ENCODE measurements at places on chromosomes 3 and 15.

- DNase-seq = no peak
Observed at GRCh38 chr3:49656541-49657112, 17.5 kb upstream of the APEH start.

DNA sequence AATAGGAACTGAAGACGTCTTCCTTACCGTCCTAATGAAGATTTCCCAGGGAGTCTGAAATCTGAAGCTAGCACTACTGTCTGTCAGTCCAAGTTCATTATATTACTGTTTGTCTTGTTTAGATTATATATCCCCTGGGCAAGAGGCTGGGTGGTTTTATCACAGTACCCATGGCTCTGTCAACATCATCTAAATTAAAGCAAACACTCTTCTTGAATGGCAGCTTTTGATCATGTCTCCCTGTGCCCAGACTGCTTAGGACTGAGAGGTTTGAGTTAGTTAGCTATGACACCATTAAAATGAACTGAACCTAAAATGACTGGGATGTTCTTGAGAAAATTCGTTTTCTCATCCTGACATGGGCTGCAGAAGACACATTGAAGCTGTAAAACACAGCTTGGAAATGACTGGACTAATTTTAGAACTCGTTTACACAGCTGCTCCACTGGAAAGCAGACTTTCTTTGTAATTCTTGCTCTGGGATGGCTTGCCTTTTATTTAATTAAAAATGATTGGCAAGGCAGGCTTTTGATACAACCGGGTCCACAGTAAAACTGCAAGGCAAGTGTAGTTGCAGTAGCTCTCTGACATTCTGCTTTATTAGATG, 243.5 kb downstream of the MFSD1 start:
- DNase-seq = no peak

GRCh38 chr3:177426878-177427495, 229.7 kb upstream of the TBL1XR1 start:
- DNase-seq = peak; percentile 13

- no peak for DNase-seq
Observed at GRCh38 chr3:16295298-16295890, 30.4 kb downstream of the OXNAD1 start.

DNA sequence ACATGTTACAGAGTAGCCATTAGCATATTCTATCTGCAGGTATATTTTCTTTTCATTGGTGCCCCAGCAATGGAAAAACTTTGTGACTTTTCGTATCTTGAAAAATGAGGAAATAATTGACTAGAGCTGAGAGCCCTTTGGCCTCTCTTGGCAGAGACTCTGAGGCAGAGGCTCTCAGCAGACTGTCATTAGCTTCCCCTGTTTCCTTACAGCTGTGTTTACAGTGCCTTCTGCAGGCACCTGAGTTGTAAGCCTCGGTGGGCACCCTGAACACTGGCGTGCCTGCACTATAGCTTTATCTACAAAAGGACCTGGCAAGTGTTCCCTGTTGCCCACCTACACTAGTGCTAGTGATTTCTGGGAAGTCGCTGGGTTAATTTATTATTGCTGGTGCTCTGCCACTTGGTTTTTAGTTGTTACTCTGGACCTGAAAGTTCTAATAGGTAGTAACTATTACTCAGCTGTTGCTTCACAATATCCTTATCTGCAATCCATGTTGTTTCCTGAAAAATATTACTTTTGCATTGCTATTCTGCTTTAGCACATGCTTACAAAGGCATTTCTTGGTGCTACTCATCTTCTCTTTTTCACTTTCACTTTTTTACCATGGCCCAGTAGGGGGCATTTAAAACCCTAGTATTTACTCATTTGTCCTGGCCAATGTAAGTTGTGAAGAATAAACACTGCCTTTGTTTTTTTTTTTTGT, 7.8 kb upstream of the GPR171 start:
- DNase-seq = no peak

DNA sequence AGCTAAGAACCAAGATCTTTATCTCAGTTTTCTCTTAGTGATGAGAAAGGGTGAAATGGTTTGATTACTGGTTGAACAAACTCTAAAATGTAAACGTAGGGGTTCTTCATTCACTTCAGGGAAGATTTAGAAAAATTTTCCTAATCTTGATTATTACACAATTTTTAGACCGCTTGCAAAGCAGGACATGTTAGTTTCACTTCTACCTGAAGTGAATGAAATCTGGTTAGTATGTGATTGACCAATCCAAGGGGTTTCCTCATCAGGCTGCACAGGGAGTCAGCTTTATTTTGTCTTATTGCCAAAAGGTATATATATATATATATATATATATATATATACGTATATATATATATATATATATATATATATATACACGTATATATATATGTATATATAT, 740.4 kb downstream of the TUSC7 start:
- no peak for DNase-seq

GRCh38 chr15:52709187-52709981, 30.2 kb upstream of the ATOSA start:
- no peak for DNase-seq

- no peak for DNase-seq
Observed at GRCh38 chr15:88132499-88132898, 124.0 kb downstream of the NTRK3 start.

- no peak for DNase-seq
Observed at GRCh38 chr3:24042174-24043059, 97.3 kb downstream of the NR1D2 start.

GRCh38 chr15:99440029-99440428, 125.8 kb upstream of the MEF2A start:
- DNase-seq = no peak

GRCh38 chr3:101453961-101454360, 59.1 kb downstream of the SENP7 start:
- no peak for DNase-seq

Data from activated T-cell treated with anti-CD3 and anti-CD28 coated beads, Interleukin-2, amount 50 U/mL, for 4 hours (primary cell).